Activated CD8-positive, alpha-beta memory T cell treated with anti-CD3 and anti-CD28 coated beads, Interleukin-2, amount 10 ng/mL, durations not matched to agents 7 days and 5 days (primary cell): ENCODE measurements at places on chromosomes 1 and 21.

GRCh38 chr1:190022709-190023108 lies 455.0 kb downstream of the BRINP3 start:
- DNase-seq, result no peak

DNA sequence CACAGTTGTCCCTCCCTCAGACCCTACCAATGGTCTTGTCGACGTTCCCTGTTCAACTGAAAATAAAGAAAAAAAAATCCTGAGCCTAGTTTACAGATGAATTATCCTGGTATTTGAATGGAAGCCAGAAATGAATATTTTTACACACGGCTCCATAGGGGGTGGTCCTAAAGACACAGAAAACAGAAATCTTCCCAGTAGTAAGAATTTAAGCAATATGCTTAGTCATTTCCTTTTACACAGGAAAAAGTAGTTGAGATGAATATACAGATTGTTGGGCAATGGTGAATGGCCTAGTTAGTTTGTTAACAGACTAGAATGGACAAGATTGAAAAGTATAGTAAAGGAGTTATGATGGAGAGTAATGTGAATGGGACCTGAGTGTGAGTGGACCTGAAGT lies 67.4 kb downstream of the RGS18 start:
- DNase-seq, result no peak

- no peak for DNase-seq
Measured at GRCh38 chr1:159838715-159839114, 12.0 kb downstream of the SLAMF8 start.

- DNase-seq, result no peak
Measured at GRCh38 chr1:176144526-176144925, 62.6 kb downstream of the COP1 start.

- no peak for DNase-seq
Measured at GRCh38 chr1:248631354-248632008, 3.4 kb downstream of the OR2T11 start.

GRCh38 chr1:222347627-222348026 lies 200.3 kb downstream of the HHIPL2 start:
- no peak for DNase-seq

GRCh38 chr1:12461754-12462153 lies 156.3 kb downstream of the DHRS3 start:
- no peak for DNase-seq

GRCh38 chr1:53783056-53783455 lies 44.1 kb upstream of the GLIS1 start:
- peak; percentile 69 for DNase-seq
